WTC11 (cell line): ENCODE measurements at places on chromosomes 3 and 15.

GRCh38 chr3:123158330-123158729, 43.4 kb upstream of the SEC22A start:
- no peak for DNase-seq

GRCh38 chr15:63870487-63871209, 36.9 kb upstream of the HERC1 start:
- peak; percentile 65 for DNase-seq

GRCh38 chr3:143060906-143061305, 58.7 kb upstream of the CHST2 start:
- DNase-seq = no peak

- no peak for DNase-seq
These were observed 862.1 kb downstream of the ROBO1 start for GRCh38 chr3:78905700-78906099.

GRCh38 chr3:77146004-77146403, 106.1 kb downstream of the ROBO2 start:
- DNase-seq = no peak

- no peak for DNase-seq
These were observed 107.7 kb upstream of the RPL32 start for GRCh38 chr3:12948891-12949711.

GRCh38 chr3:195451373-195452015, 8.7 kb upstream of the ACAP2 start:
- no peak for DNase-seq

DNA sequence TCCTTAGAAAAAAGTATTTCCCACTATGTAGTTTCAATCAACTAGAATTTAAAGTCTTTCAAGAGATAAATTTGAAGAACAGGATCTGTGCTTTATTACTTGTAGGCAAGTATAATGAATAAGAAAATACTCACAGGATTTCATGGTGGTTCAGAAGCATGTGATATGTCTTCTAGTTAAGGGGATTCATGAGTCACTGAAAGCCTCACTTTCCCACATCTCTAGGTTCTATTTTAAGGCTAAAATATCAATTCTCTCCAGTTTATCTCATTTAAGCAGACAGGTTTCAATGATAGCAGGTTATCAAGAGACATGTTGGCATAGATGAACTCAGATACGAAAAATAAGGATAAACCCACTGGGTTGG, 437.8 kb upstream of the BCHE start:
- DNase-seq = no peak

DNA sequence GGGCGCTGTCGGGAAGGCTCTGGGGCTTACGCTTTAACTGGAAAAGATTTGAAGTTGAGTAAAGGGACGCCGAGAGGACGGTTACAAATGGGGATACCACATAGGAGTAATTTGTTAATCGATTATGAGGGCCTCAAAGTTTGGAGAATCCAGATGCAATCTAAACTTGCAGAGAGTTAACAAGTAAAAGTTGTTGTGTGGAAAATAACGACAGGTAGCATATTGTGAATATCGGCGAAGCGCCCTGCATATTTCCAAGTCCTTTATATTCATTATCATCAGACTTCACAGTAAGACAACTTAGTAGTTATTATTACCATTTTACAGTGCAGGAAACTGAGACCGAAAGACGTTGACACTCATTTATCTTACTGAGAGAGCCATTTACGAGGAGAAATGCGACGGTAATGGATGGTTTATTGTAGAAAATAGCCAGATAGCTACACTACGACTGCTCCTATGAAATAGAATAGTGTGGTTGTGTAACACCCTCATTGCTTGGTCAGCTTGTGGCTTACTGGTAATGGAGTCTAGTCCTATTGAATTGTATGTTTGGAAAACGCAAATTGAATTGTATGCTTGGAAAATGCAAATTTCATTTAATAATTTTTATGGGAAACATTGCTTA, 700 bp downstream of the MKRN2 start:
- DNase-seq = no peak

GRCh38 chr3:55669133-55669532, 182.0 kb upstream of the WNT5A start:
- DNase-seq = no peak

GRCh38 chr3:172560026-172560425, 36.8 kb upstream of the TNFSF10 start:
- no peak for DNase-seq

DNA sequence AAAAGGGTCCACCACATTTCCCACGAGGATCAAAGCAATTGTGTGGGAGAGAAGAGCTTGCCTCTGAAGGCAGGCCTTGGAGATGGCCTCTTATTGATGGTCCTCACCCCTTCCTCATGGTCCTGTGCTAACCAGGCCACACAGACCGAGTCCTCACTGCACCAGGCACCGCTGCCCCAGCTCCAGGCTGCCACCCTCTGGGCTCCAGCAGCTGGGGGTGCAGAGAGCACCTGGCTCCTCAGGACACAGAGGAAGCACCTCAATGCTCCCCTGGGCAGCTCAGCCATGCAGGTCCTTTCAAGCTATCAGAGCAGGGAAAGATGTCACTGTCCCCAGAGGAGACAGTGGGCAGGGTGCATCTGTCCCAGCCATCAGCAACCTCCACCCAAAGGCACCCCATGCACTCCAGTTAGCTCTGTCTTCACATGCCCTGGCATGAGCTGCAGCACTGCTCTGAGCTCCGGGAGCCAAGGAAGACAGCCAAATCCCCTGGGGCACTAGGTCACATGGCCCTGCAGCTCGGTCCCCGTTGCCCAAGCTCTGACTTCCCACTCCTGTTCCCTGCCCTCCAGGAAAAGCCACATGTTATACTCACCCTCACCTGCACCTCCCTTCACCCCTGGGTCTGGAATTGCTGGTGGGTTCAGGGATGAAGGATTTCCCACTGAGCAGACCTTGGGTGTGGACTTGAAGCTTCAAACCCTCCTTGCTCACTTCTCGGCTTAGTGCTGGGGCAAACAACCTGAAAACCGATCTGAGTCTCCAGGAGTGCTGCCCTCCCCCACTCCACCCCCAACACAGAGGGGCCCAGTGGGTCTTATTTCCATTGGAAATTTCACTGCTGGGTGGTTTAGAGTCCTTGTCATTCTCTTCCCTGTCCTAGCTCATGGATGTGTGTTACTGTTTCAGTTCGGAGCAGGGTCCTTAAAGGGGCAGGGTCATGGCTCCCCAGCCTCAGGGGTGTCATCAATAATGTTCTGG, 32.6 kb downstream of the ALS2CL start:
- no peak for DNase-seq

DNA sequence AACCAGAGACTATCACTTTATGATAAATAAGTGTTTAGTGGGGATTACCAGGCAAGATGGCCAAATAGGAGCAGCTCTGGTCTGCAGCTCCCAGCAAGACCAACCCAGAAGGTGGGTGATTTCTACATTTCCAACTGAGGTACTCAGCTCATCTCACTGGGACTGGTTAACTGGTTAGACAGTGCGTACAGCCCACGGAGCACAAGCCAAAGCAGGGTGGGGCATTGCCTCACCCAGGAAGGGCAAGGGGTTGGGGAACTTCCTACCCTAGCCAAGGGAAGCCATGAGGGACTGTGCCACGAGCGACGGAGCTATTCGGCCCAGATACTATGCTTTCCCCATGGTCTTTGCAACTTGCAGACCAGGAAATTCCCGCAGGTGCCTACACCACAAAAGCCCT, 171.0 kb downstream of the CTNNB1 start:
- DNase-seq = no peak

- DNase-seq = no peak
These were observed 123.6 kb upstream of the VEPH1 start for GRCh38 chr3:157626817-157627216.

DNA sequence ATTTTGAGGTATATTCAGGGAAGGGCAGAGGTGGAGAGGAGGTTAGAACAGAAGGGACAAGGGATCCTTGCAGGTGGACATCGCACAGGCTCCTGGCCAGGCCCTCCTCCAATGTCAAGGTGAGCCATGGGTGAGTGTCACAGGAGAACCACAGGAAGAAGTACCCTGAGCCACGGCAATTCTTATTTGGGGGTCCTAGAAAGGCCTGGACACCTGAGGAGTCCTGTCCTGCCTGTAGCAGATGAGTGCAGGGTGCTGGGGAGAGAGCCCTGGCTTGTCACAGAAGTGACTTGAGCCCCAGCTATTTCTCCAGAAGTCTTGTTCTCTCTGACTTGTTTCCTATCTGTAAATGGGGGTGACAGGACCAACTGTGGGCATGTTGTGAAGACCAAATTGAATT, 4.3 kb downstream of the SLC6A20 start:
- no peak for DNase-seq

DNA sequence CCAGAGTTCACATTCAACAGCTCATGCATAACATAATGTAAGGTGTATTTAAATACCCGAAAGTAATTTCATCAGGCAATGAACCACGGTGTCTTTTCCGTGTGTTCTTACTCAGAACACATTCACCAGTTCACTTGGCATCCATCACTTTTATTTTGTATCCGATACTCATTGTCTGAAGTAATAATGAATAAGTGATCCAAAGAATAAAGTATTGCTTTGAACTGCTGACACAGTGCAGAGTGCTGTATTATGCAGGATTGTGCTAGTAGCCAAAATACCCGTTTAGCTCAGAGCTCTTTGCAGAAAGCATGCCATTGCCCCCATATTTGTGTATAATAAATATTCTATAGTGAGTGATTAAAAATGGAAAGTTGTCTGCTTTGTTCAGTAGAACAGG, 460.9 kb upstream of the KCNMB2 start:
- no peak for DNase-seq

GRCh38 chr3:20648921-20649381, 462.9 kb upstream of the SGO1 start:
- DNase-seq = no peak

DNA sequence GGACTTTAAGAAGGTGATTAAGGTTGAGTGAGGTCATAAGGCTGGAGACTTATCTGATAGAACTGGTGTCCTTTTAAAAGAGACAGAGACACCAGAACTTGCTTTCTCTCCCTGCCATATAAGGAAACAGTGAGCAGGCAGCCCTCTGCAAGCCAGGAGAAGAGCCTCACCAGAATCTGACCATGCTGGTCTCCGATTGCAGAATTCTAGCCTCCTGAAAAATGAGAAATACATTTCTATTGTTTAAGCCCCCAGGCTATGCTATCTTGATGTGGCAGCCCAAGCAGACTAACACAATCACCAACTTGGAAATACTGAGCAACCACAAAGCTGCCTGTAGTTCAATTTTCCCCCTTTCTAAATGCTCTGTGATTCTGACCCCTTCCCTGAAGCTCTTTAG, 161.4 kb upstream of the RARB start:
- no peak for DNase-seq

GRCh38 chr15:58608711-58609110, 140.8 kb downstream of the ADAM10 start:
- DNase-seq = no peak

DNA sequence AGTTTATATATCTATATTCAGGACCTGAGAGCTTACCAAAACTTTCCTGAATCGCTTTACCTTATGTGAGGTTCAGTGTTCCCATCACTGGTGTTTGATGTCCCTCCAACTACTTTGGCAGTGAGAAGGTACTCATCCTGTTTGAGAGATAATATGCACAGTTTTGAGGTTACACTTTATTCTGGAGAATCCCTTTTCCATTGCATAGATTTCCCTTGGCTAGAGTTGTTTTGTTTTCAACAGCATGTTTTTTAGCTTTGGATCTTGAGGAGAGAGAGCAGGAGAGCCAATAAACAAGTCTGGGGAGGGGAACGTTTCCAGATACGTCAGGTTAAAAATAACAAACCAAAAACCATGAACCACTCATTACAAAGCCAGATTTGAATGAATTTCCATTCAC, 33.6 kb downstream of the CD200 start:
- no peak for DNase-seq

GRCh38 chr3:25888892-25889524, 99.1 kb downstream of the OXSM start:
- DNase-seq = no peak

GRCh38 chr3:5276934-5277333, 89.4 kb downstream of the EDEM1 start:
- DNase-seq = no peak

DNA sequence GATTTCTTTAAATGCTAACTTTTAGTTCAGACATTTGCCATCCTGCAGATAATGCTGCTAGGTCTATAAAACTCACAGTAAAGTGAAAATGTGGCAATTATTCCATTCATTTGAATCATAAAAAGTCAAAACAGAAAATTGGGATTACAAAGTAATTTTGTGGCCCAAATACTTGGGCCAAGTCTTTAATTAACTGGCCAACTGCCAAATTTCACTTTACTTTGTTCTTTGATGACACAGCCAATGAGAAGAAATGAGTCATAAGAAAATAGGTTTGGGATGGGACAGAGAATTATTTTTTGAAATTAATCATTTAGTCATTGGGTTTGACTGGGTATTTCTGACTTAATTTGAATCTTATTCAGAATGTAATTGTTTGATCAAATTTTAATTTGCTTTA, 89.8 kb upstream of the SLC2A2 start:
- no peak for DNase-seq

- DNase-seq = no peak
These were observed 26.6 kb upstream of the SMAD6 start for GRCh38 chr15:66675446-66675845.

DNA sequence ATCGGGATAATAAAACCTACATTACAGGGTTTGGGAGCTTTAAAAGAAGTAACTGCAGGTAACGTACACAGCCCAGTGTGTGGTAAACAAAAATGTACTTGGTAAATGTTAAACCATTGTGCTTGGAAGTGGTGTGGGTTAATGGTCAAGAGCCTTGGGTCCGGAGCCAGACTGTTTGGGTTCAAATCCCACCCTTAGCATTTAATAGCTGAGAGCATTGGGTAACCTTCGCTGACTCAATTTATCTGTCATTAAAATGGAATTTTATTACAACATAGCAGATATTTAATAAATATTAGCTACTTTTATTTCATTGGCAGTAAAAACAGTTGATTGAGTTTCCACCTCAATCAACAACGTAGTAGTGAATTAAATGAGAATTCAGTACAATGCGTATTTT, 1.5 kb downstream of the FSTL1 start:
- no peak for DNase-seq

GRCh38 chr15:62770752-62771151, 271.8 kb upstream of the TPM1 start:
- DNase-seq = no peak

- DNase-seq = no peak
These were observed 20.5 kb downstream of the RBP2 start for GRCh38 chr3:139455855-139456254.

DNA sequence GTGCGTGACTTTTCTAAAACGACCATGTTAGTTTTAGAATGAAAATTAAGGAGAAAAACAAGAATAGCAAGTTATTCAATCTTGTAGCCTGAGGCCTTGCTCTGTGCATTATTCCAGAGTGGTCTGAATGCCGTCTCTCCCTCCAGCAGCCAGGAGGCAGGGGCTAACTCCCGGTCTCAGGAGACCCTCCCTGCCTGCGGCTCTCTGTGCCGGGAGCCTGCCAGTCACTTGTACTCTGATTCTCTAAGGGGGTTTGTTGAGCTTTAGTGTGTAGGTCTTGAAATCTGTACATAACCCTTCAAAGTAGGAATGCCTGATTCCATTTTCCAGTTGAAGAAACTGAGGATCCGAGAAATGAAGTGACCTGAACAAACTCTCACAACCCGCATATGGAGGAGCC, 97.3 kb downstream of the ARNT2 start:
- no peak for DNase-seq

DNA sequence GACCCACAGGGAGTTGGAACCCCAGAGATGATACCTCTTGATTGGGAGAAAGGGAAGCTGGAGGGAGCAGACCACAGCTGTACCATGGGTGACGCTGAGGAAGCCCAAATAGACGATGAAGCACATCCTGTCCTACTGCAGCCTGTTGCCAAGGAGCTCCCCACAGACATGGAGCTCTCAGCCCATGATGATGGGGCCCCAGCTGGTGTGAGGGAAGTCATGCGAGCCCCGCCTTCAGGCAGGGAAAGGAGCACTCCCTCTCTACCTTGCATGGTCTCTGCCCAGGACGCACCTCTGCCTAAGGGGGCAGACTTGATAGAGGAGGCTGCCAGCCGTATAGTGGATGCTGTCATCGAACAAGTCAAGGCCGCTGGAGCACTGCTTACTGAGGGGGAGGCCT, 201.1 kb downstream of the AKAP13 start:
- no peak for DNase-seq
